ENCODE measurements at places on chromosomes 7 and 10. TPM values are rescaled to one million over a fixed set of nuclear protein-coding genes. Genes with fewer than 3 reads are reported as not detected.

DNA sequence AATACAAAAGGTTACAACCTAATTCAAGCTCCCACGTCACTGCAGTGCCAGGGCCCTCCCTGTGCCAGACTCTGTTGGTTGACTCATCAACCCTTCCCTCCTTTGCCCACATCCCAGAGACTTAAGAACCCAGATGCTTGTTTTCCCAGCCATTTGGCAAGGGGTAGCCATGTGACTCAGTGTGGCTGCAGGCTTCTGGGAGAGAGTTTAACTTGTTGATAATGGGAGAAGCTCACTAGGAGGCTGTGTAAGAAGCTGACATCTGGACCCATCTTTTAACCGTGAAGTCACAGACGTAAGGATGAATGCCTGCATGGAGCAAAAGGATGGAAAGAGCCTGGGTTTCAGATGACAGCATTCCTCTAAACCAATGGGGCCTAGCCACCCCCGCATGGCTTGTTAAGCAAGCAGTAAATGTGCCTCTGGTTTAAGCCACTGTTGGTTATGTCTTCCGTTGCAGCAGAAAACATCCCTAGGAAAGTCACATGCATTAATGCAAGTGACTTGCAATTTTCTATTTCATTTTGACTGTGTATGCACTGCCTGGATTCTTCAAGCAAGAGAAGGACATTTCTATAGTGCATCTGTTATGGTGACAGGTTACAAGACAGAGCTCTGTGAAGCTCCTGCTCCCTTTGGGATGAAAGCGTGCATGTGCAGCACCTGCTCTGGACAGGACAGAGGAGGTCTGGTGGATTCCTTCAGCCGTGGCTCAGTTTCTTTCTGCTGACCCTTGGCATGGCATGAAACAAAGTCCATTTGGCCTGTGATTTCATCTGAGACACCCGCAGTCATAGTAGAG, 57.5 kb upstream of the CREB5 start:
- H3K27ac ChIP-seq = no peak overlapping the region
- no peak for DNase-seq
- peaks cover 8% of the 10 kb centered on the region for H3K27me3 ChIP-seq

- H3K4me1 ChIP-seq = no peaks in the 10 kb centered on the region
- H3K27me3 ChIP-seq = peaks cover 3% of the 10 kb centered on the region
- H3K27ac ChIP-seq = no peak overlapping the region
- no peak for DNase-seq
- H3K4me3 ChIP-seq = no peak overlapping the region
Observed at GRCh38 chr7:3244241-3244814, 56.7 kb upstream of the SDK1 start.

The OPALIN gene
- total RNA-seq = not detected

- no peak overlapping the region for H3K4me3 ChIP-seq
- no peaks in the 10 kb centered on the region for H3K27me3 ChIP-seq
- DNase-seq = no peak
- H3K4me1 ChIP-seq = no peaks in the 10 kb centered on the region
- H3K27ac ChIP-seq = no peak overlapping the region
Observed at GRCh38 chr7:94584113-94584512, 71.8 kb downstream of the SGCE start.

- no peak for DNase-seq
- H3K4me1 ChIP-seq = no peaks in the 10 kb centered on the region
- no peaks in the 10 kb centered on the region for H3K36me3 ChIP-seq
- H3K27ac ChIP-seq = no peak overlapping the region
- H3K27me3 ChIP-seq = no peaks in the 10 kb centered on the region
Observed at GRCh38 chr7:83866582-83866981, 217.6 kb upstream of the SEMA3E start.

The PITRM1 gene
- 65.2 TPM for total RNA-seq

GRCh38 chr7:53993224-53993623, 549.0 kb upstream of the VSTM2A start:
- H3K27me3 ChIP-seq = no peaks in the 10 kb centered on the region
- DNase-seq = no peak
- H3K36me3 ChIP-seq = no peaks in the 10 kb centered on the region
- H3K4me3 ChIP-seq = no peak overlapping the region
- no peaks in the 10 kb centered on the region for H3K4me1 ChIP-seq

The INTS15 gene
- total RNA-seq = 47.3 TPM

- H3K4me1 ChIP-seq = no peaks in the 10 kb centered on the region
- peaks cover 19% of the 10 kb centered on the region for H3K27me3 ChIP-seq
- no peak overlapping the region for H3K4me3 ChIP-seq
- H3K36me3 ChIP-seq = no peaks in the 10 kb centered on the region
- no peak overlapping the region for H3K27ac ChIP-seq
- no peak for DNase-seq
Observed at GRCh38 chr10:122571892-122572291, 11.3 kb downstream of the DMBT1 start.

- peaks cover 13% of the 10 kb centered on the region for H3K36me3 ChIP-seq
- H3K27me3 ChIP-seq = no peaks in the 10 kb centered on the region
- peaks cover 6% of the 10 kb centered on the region for H3K4me1 ChIP-seq
- DNase-seq = no peak
- no peak overlapping the region for H3K4me3 ChIP-seq
Observed at GRCh38 chr10:88361494-88361893, 221.6 kb downstream of the RNLS start.

GRCh38 chr7:15086131-15086611, 183.6 kb upstream of the DGKB start:
- no peaks in the 10 kb centered on the region for H3K36me3 ChIP-seq
- no peaks in the 10 kb centered on the region for H3K27me3 ChIP-seq
- no peak overlapping the region for H3K27ac ChIP-seq
- no peaks in the 10 kb centered on the region for H3K4me1 ChIP-seq
- DNase-seq = no peak
- H3K4me3 ChIP-seq = no peak overlapping the region

- H3K27me3 ChIP-seq = peaks cover 7% of the 10 kb centered on the region
- H3K27ac ChIP-seq = no peak overlapping the region
- H3K4me3 ChIP-seq = no peak overlapping the region
Observed at GRCh38 chr7:28623105-28623730, 210.9 kb downstream of the CREB5 start.

The FAM241B gene
- total RNA-seq = 8.0 TPM

DNA sequence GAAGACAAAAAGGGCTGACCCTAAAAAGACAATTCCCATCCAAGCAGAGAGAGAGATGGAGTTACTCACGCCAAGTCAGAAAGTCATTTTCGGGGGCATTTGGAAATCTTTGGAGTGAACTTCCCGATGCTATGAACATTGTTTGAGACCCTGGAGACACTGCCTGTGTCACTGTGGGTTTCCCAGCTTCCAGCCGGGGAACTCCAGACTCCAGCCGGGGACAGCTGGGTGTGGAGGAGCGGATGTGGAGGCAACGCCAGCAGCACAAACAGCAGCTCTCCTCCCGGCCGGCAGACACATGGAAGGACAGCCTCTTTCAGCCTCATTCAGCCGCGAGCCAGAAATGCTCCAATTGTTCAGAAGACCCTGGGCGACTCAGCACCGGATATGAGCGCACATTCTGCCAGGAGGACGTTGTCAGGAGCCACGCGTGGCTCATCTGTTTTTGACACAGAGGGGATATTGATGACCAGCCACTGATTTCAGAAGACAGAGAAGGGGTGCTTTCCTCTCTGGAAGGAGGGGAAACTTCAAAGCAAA, 97.6 kb downstream of the PRPF18 start:
- no peaks in the 10 kb centered on the region for H3K4me1 ChIP-seq
- H3K36me3 ChIP-seq = no peaks in the 10 kb centered on the region
- H3K27ac ChIP-seq = no peak overlapping the region
- DNase-seq = no peak
- no peak overlapping the region for H3K4me3 ChIP-seq
- peaks cover 12% of the 10 kb centered on the region for H3K27me3 ChIP-seq

The CYP2C18 gene
- total RNA-seq = not detected

The CFAP58 gene
- total RNA-seq = 0.28 TPM

- H3K27ac ChIP-seq = no peak overlapping the region
- H3K36me3 ChIP-seq = peaks cover 32% of the 10 kb centered on the region
- no peaks in the 10 kb centered on the region for H3K27me3 ChIP-seq
Observed at GRCh38 chr10:3119796-3120459, 52.6 kb downstream of the PFKP start.

DNA sequence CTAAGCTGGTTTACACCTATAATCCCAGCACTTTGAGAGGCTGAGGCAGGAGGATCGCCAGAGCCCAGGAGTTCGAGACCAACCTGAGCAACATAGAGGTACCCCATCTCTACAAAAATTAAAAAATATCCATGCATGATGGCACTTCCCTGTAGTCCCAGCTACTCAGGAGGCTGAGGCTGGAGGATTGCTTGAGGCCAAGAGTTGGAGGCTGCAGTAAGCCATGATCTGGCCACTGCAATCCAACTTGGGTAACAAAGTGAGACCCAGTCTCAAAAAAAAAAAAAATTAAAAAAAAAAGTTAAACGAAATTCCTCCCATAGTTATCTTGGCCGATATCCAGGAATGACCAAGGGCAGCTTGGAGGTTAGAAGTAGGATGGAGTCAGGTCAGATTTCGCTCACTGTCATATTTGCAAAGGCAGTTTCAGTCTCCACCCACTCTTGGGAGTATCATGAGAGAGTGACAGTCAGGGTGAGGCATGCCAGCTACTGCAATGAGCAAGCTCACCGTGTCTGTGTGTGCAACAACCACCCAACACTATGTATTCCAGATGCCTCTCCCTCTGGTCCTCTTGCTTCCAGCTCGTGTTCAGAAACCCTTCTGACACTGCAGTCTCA, 6.0 kb upstream of the ZDHHC4 start:
- no peaks in the 10 kb centered on the region for H3K36me3 ChIP-seq
- no peak overlapping the region for H3K4me3 ChIP-seq
- H3K27me3 ChIP-seq = peaks cover 4% of the 10 kb centered on the region
- H3K4me1 ChIP-seq = peaks cover 1% of the 10 kb centered on the region
- no peak for DNase-seq

The SEPTIN7 gene
- total RNA-seq = 264 TPM

The HOXA5 gene
- total RNA-seq = not detected

The BMPER gene
- not detected for total RNA-seq

DNA sequence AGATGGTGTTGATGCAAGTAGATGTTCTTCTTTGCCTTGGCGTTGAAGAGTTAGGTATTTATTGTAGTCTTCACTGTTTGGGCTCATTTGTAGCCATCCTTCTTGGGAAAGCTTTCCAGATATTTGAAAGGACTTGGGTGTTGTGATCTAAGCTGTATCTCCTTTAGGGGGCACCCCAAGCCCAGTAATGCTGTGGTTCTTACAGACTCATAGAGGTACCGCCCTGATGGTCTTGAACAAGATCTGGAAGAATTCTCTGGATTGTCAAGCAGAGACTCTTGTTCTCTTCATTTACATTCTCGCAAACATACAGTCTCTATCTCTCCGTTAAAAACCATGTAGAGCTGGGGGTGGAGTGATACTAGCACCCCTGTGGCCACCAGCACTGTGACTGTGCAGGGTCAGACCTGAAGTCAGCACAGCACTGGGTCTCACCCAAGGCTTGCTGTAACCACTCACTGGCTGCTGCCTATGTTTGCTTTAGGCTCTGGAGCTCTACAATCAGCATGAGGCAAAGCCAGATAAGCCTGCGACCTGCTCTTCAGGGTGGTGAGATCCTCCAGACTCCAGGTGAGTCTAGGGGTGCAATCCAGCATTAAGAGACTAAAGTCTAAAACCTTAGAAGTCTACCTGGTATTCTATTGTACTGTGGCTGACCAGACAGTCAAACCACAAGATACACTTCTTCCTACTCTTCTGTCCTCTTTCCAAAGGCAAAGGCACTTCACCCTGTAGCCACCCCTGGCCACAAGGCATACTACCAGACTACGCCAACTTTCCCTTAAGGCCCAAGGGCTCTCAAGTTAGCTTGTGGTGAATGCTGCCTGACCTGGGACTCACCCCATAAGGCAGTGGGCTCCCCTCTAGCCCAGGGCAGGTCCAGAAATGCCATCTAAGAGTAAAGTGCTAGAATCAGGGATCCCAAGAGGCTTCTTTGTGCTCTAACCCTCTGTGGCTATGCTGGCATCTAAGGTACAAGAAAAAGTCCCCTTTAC, 209.7 kb upstream of the TMEM196 start:
- H3K27ac ChIP-seq = no peak overlapping the region
- H3K4me3 ChIP-seq = no peak overlapping the region
- no peaks in the 10 kb centered on the region for H3K27me3 ChIP-seq
- DNase-seq = no peak

- no peak overlapping the region for H3K27ac ChIP-seq
- no peaks in the 10 kb centered on the region for H3K4me1 ChIP-seq
- H3K36me3 ChIP-seq = peaks cover 2% of the 10 kb centered on the region
- no peak for DNase-seq
- H3K4me3 ChIP-seq = peak overlapping the region; percentile 16
Observed at GRCh38 chr7:117323851-117324711, 1.2 kb upstream of the WNT2 start.

DNA sequence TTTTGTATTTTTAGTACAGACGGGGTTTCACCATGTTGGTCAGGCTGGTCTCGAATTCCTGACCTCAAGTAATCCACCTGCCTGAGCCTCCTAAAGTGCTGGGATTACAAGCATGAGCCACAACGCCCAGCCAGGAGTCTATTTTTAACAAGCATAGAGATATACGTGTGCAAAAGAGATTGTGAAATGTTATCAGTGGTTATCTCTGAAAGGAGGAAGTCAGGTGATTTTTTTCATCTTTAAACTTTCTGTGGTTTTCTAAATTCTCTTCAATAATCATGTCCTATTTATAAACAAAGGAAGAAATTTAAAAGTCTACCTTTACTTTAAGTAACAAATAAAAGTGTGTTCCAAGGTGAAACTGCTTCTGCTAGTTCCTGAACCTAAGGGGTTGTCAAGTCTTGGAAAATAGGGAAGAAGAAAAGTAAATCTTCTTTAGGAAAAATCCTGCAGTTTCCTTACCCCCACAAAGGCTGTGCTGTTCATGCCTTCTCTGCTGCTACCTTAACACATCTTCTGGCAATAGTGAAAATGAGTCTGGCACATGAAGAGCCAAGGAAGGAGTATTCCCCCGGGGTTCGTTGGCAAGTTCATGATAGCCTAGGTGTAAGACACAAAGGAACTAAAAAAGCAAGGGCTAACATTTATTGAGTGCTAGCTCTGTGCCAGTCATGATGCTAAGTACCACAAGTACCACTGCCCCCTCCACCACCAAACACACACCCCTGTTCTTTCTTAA, 51.1 kb downstream of the CYP26A1 start:
- no peak for DNase-seq
- H3K27ac ChIP-seq = no peak overlapping the region
- H3K27me3 ChIP-seq = no peaks in the 10 kb centered on the region
- peaks cover 3% of the 10 kb centered on the region for H3K4me1 ChIP-seq

The C10orf105 gene
- 0.30 TPM for total RNA-seq

GRCh38 chr10:5629303-5630111, 36.9 kb downstream of the ASB13 start:
- H3K27me3 ChIP-seq = peaks cover 12% of the 10 kb centered on the region
- DNase-seq = peak; percentile 87
- peaks cover 12% of the 10 kb centered on the region for H3K4me1 ChIP-seq
- H3K4me3 ChIP-seq = peak overlapping the region; percentile 45

DNA sequence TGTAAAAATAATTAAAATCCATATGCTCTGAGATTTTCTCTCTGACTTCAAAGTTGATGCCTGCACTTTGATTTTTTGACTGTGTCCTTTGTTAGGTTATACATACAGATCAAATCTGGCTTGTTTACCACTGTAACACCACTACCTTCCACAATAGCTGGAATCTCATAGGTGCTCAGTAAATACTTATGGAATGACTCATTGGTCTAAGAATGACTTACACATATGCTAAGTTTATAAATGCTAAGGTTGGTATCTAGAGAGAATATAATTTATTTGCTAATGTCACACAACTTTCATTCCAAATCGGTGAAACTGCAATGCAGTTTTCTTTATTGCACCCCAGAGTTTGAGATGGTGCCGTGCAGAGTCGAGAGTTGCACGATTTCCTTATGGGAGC, 578.5 kb downstream of the SH2D4B start:
- no peaks in the 10 kb centered on the region for H3K36me3 ChIP-seq
- no peaks in the 10 kb centered on the region for H3K27me3 ChIP-seq
- no peak overlapping the region for H3K27ac ChIP-seq
- H3K4me3 ChIP-seq = no peak overlapping the region
- H3K4me1 ChIP-seq = no peaks in the 10 kb centered on the region

All from activated naive CD8-positive, alpha-beta T cell treated with anti-CD3 and anti-CD28 coated beads, Interleukin-2, amount 10 ng/mL, durations not matched to agents 7 days and 5 days (primary cell).